ENCODE measurements at places on chromosomes 16 and 17.
A peak's percentile ranks its signal among the peaks of the same experiment; 100 is the strongest.

DNA sequence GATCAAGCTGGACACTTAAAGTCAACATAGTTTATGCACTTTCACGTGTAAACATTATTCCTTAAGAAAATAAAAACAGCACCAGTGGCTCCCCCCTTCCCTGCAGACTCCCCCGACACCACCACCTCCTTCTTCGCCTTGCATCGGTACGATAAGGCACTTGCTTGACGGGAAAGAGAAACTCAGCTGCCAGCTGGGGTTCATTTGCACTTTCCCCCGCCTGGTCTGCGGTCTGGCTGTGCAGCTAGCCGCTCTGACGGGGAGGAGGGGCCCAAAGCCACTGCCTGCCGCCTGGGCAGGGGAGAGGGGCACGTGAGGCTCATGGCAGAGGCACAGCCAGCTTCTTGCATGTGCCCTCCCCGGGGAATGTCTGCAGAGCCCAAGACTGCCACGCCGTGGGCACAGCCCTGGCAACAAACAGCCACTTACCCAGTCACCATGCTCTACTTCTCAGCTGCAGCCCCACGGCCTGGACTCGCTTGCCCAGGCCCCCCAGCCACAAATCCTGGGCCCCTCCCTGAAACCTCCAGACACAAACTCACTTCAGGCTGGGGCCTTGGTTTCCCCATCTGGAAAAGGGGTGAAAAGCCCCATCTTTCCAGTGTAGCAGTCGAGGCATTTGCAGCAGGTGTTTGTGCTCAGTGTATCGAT lies 16.5 kb upstream of the PRM1 start:
- peak; percentile 50 for DNase-seq

GRCh38 chr17:29084541-29085146 lies 41.7 kb downstream of the PIPOX start:
- no peak for DNase-seq

DNA sequence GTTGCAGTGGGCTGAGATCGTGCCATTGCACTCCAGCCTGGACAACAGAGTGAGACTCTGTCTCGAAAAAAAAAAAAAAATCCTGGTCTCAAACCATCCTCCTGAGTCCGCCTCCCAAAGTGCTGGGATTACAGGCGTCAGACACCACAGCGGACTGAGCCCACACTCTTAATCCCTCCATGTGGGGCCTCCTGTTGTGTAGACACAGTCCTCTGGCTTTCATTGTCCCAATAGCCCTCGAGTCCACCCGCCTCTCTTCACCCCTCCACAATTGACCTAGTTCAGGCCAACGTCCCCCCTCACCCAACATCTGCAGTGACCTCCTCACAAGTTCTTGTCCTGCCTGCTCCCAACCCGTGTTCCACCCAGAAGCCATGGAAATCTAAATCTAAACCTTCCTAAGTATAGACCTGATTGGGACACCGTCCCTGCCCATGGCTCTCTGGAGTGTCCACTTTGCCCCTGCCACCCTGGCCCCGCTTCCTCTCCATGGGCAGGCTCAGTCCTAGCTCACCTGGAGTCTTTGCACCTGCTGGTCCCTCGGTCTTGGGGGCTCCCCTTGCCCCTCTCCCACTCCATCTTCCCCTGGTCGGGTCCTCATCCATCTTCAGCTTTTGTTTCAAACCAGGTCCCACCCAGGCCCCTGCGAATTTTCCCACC lies 46.7 kb downstream of the HAPSTR1 start:
- no peak for DNase-seq

DNA sequence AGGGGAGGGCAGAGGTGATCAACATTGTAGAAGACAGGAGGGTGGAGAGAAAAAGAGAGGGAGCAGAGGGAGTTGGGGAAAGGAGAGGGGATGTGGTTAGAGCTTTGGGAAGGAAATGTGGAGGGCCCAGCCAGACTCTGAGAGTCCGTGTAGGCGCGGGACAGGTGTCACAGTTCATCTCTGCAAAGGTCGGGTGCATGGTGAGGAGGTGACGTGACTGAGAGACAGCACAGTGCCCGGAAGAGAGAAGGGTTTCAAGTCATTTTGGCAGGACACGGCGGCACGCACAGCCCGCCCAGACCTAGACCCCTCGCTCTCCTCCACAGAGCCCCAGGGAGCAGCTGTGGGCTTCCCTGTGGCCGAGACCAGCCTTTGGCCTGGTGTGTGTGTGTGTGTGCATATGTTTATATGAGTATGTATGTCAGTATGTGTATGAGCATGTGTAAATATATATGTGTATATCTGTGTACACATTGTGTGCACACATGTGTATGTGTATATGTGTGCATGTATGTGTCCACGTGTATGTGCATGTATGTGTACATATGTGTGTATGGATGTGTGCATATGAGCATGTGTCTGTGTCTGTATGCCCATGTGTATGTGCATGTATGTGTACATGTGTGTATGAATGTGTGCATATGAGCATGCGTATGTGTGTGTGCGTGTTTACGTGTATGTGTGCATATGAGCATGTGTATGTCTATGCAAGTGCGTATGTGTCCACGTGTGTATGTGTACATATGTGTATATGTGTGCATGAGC lies 104.6 kb downstream of the SEC14L1 start:
- no peak for DNase-seq

DNA sequence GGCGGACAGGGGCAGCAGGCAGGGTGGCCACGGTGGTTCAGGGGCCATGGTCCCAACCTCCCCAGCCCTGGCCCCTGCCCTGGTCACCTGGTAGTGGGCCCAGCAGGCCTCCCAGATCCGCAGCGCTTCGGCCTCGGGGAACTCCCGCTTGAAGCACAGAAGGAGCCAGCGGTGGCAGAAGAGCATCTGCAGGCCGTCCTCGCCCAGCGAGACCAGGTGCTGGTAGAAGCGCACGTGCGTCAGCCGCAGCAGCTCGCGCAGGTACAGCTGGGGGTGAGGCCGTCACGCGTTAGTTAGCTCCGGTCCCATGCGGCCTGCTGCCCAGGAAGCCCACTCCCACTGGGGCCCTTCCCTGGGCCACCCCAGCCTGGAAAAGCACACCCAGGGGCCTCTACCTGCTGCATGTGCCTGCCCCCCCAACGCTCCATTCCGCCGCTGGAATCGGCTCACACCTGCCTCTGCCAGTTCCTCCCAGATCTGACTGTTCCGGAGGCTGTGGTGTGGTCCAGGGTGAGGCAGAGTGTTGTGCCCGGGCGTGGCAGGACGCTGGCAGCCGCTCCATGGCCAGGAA lies 90.8 kb downstream of the TBC1D16 start:
- DNase-seq, result no peak

DNA sequence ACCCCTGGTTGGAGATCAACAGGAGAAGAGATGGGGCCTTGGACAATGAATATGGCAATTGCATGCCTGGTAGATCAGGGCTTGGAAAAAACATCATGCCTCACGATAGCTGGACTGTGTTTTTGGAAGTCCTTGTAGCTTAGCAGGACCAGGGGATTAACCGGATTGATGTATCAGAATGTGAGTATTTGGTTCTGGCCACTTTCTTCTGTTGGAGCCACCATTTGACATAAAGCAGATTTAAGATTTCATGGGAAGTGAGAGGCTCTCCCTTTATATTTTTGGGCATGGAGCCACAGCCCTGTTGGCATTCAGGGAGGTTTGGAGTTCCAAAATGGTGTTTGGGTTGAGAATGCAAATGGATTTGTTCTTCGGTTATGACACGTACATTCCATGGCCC lies 424.7 kb upstream of the MAF start:
- DNase-seq, result no peak

GRCh38 chr17:70006159-70006558 lies 68.9 kb upstream of the KCNJ16 start:
- DNase-seq, result no peak

DNA sequence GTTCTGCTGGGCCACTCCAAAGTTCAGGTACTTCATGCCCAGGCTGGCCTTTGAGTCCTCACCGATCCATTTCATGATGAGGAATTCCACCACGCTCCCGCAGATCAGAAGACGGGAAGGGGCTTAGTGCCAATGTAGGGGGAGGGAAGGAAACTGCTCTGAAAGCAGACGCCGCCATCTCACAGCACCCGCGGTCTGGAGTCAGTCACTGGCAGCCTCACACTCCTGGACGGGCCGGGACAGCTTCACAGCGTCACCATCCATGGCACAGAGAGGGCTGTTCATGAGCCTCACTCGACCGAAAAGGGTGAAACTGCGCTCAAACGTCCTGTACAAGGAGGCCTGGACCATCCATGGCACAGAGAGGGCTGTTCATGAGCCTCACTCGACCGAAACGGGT lies 62.0 kb downstream of the RPH3AL start:
- DNase-seq, result no peak

DNA sequence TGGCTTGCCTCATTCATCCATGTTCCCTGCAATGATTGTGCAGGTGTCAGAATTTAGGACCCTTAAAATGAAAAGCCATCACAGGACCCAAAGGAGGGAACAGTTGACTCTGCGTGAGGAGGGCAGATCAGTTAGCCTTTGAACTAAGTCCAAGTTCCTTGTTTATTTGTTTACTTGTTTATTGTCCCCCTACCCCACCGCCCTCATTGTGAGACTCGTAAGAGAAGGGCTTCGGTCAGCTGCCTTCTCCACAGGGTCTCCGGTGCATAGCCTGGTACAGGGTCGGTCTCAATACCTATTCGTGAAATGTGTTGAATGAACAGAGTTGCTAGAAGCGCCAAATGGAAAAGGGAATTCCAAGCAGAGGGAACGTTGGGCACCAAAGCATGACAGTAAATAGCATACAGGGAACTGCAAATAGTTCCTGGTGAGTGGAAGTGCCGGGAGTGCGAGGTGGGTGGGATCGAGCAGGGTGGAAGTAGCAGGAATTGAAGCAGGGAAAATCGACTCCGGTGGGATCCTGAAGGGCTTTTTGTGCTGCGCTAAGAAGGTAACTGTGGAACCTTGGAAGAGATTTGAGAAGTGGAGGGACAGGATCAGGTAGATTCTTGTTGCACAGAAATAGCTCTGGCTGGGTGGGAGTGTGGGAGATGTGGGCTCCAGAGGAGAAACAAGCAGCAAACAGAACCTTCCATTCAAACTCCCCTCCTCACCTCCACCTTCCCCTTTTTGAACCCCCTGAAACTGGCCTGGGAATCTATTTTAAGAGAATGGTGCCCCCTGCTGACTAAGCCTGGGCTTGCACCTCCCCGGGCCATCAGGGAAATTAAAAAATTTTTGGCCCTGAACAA lies 12.7 kb downstream of the SLC35B1 start:
- DNase-seq, result peak; percentile 29

GRCh38 chr17:81902023-81902652 lies at the start of gene NPB:
NPB (plus strand) TSS chr17:81902238; CDS start chr17:81902278, 40 bp downstream.
- no peak for DNase-seq

DNA sequence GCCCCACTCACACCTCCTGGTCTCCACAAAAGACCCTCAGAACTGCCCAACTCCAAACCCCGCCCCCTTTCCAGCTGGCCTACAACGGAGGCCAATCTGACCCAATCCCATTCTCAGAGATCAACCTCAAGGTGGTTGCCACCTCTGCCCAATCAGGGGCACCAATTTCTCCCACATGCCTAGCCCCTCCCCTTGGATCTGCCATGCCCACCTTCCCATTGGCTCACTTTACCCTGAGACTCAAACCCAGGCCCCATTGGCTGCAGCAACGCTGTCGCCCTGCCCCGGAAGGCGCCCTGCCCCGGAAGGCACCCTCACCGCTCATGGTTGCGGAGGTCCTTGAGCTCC lies 10.6 kb downstream of the ZNF668 start:
- DNase-seq, result no peak

GRCh38 chr16:68283346-68283745 lies 19.0 kb downstream of the SLC7A6 start:
- DNase-seq, result no peak

GRCh38 chr16:80147026-80147655 lies 393.7 kb upstream of the DYNLRB2 start:
- no peak for DNase-seq

DNA sequence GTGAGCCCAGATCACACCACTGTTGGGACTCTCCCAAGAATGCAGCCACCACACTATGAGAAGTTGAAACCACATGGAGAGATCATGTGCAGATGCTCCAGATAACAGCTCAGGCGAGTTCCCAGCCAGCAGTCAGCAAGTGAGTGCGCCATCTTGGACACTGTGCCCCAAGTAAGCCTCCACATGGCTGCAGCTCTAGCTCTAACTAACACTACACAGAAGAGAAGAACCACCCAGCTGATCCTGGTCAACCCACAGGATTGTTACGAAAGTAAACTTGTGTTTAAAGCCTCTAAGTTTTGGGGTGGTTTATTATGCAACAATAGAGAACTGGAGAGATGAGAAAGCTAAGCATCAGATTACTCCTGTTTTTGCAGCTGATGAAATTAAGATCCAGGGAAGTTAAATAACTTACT lies 25.8 kb downstream of the SLC38A7 start:
- DNase-seq, result no peak

DNA sequence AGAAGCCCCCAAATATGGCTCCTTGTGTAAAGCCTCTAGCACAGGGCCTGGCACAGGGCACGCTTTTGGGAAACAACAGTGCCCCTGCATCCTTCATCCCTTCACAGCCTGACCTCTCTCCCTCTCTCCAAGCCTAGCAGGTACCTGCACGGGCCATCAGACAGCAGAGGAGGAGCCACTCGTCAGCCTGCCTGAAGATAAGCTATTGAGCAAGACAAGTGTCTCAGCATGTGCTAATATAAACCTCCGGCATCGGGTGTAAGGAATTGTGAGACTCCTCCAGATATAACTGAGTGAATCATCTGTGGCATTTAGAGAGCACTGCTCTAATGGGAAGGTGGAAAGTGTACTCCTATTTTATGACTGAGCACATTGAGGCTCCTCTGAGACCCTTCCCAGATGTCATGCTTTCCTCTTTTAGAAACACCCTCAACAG lies 38.3 kb downstream of the TBX4 start:
- peak; percentile 34 for DNase-seq

GRCh38 chr17:75791254-75791653 lies 6.6 kb downstream of the UNK start:
- no peak for DNase-seq

DNA sequence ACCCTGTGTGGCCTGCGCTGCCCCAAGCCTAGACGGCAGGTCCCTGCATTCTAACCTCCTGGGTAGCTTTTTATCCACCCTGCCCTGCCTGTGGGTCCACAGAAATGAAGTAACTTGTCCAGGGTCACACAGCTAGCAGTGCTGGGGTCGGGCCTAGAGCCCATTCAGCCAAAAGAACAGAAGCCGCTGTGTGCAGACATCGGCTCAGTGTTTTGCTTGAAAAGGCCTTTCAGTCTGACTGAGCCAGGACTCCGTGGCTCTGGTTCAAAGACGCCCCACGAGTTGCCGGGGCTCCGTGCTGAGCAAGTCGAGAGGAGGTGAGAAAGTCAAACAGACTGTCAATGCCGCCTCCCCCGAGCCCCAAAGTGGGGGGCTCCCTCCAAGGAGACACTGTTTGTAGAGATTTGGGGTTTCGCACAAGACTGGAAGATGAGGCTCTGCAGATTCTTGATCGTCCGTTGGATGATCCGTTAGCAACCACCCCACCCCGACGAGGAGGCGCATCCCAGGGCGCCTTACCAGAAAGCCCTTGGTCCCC lies 226.2 kb downstream of the NTN1 start:
- DNase-seq, result no peak

All from putamen (tissue), 1 donor.